ENCODE measurements at places on chromosomes 13 and 19.
A peak's percentile ranks its signal among the peaks of the same experiment; 100 is the strongest.

GRCh38 chr13:36872621-36873020, 47.4 kb downstream of the SMAD9 start:
- DNase-seq: no peak

DNA sequence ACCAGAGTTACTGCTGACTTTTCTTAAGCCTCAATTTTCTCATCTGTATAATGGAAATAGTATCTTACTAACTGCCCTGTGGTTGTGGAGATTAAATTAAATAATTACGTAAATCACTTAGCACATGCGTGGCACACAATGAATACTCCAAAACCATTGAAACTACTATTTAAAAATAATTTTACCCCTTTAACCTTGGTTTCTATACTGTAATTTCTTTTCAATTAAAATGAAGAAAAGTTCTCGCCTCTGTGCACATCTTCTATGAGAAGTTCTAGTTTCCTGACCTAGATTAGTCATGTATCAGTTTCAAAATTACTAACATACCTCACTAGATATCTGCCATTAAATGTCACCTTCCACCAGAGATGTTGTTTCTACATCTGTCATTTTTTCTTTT, 5.7 kb downstream of the SLITRK1 start:
- no peak for DNase-seq

DNA sequence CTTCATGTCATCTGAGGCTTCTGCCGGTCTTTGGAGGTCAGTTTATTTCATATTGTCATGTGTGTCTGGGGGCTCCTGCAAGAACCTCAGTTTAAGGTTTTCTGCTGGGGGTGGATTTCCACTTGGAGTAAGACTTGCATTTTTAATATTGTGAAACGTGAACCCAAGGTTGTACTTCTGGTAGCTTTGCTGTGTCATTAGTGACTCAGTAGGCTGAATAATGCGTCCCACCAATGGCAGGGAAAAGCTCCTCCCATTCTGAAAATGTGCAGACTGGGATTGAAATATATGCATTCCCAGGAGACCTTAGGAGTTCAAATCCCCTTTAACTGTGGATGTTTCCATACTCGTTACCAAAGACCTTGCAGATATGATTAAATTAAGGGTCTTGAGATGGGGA, 46.2 kb downstream of the ING1 start:
- DNase-seq: no peak

- DNase-seq: peak; percentile 31
Measured at GRCh38 chr13:109096101-109096500, 466.7 kb downstream of the MYO16 start.

GRCh38 chr19:30023330-30023729, 81.3 kb downstream of the URI1 start:
- DNase-seq: no peak

- no peak for DNase-seq
Measured at GRCh38 chr19:292281-292884, 1.2 kb upstream of the PLPP2 start.

DNA sequence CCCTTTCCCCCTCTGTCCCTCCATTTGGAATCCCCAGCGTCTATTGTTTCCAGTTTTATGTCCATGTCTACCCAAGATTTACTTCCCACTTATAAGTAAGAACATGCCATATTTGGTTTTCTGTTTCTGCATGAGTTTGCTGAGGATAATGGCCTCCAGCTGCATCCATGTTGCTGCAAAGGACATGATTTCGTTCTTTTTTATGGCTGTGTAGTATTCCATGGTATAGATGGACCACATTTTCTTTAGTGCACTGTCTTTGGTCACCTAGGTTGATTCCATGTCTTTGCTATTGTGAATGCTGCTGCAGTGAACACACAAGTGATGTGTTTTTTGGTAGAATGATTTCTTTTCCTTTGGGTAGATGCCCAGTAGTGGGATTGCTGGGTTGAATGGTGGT, 3.8 kb downstream of the ZNF555 start:
- no peak for DNase-seq

GRCh38 chr13:54033323-54033861, 1004.8 kb downstream of the OLFM4 start:
- DNase-seq: peak; percentile 19

DNA sequence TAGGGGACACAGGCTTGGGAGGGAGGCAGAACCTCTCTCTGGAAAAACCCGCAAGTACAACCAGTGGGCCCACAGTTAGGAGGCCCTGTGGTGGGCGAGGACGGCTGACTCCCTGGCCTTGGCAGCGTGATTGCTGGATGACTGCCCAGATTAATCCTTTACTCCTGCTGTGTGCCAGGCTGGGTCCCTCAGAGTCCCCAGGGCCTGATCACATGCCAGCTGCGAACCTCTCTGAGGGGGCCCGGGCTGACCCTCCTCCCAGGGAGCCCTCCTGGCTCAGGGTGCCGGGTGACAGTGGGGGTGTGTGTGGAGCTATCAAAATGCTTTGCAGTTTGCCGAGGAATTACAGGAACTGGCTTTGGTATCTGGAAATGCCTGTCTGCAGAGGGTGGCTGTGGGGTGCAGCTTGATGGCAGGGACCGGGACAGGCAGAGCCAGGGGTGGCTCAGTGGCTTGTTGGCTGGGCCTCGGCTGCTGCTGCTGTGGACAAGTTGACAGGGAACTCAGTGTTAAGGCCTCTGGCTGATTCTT, 48.9 kb downstream of the DNM2 start:
- no peak for DNase-seq

DNA sequence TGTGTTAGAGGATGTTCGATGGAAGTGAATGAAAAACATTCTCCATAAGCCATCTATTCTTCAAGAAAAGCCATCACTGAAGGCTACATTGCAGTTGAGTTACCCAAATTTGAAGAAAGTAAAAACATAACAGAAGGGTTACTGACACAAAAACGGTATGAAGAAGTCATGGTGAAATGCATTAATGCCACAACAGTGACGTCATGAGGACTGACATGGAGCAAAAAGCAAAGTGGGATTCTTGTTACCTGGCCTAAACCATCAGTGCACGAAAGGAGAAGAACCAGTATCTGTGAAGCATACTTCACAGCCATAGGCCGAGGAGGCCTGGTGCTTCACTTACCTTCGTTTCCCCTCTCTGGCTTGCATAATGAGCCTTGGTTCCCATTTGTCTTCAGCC, 58.7 kb downstream of the LRRC63 start:
- no peak for DNase-seq

- peak; percentile 83 for DNase-seq
Measured at GRCh38 chr19:1057176-1057855, 9.7 kb upstream of the ARHGAP45 start.

GRCh38 chr19:19446655-19447437, 41.4 kb downstream of the GATAD2A start:
- DNase-seq: peak; percentile 57

DNA sequence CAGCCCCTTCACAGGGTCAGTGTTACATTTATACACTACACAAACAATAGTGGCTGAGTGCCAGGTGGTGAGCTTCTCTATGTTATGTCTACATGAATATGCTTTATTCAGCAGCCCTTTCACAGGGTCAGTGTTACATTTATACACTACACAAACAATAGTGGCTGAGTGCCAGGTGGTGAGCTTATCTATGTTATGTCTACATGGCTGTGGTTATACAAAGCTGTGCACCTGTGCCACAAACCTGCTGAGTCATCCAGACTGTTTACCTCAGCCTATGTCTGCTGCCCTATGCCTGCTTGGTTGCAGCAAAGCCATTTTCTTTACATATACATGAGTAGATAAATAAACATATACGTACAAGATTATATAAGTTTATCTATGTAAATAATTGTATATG, 76.5 kb downstream of the ZNF726 start:
- DNase-seq: peak; percentile 1

DNA sequence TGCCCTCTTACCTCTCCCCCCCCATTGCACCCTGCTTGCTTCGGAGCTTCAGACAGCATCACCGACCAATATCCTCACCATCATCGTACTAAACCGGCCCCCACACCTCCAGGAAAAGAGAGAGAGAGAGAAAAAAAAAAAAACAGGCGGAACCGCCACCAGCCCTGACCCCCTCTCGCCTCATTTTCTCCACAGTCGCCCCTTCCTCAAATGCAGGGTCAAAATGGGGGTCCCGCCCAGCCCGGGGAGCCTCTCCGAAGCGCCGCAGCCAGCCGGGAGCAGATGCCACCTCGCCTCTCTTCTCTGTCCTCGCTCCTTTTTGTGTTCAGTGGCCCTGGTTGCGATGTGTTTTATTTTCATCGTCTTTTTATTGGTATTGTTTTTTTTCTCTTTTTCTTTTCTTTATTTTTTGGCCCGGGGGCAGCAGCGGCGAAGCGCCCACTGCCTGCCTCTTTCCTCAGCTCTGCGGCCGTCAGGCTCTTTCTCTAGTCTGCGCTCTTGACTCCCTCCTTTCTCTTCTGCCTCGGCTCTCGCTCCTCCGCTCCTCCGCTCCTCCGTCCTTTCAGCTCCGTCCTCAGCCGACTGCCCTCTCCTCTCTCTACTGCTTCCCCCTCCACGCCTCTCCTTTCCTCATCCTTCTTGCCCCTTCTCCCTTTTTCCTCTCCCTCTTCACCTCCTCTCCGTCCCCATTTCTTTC, 41.4 kb downstream of the DEDD2 start:
- peak; percentile 36 for DNase-seq

DNA sequence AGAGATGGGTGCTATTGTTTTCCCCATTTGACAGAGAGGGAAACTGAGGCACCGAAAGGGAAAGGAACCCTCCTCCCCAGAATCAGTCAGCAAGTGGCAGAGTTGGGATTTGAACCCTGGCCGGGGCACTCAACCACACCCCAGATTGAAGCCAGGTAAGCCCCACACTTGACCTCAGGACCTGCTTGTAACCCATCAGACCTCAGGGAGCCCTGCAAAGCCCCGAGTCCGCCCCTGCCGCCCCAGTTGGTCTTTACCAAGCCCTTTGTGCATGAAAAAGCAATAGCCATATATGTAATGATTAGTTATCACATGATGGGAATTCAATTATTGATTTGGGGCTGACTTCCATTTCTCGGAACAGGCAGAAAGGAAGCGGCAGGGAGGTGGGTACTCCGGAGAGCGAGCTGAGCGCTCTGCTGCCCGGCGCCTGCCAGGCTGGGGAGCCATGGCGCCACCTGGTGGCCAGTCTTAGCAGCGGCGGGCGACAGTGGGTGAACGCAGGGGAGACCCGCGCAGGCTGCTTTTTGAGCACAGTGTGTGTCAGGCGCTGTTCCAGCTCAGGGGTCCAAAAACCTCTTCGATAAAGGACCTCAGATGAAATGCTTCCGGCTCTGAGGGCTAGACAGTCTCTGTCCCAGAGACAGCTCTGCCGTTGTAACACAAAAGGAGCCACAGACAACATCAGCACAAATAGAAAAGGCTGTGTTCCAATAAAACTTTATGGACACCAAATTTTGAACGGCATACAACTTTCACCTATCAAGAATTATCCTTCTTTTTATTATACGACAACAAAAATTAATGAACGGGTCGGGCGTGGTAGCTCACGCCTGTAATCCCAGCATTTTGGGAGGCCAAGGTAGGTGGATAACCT, 82.9 kb upstream of the CACNA1A start:
- peak; percentile 66 for DNase-seq

DNA sequence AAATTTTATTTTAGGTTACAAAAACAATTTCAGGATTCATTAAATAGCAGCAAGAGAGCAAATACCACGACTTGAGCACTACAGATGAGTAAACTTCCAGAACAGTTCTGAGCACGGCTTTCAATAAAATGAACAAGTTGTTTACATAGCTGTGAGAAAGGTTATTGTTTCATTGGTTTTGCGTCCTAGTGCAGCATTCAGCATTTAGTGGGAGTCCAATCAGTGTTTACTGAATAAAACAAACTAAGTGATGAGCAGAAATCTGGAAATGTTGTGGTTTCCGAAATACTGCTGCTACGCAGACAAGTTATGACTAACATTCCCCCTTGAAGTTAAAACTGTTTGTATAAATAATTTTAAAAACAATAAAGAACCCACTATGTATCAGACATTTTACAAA, 251.5 kb upstream of the STARD13 start:
- no peak for DNase-seq

GRCh38 chr13:20136781-20137703, 23.8 kb downstream of the GJA3 start:
- peak; percentile 48 for DNase-seq

- DNase-seq: no peak
Measured at GRCh38 chr13:97583907-97584497, 150.0 kb downstream of the RAP2A start.

DNA sequence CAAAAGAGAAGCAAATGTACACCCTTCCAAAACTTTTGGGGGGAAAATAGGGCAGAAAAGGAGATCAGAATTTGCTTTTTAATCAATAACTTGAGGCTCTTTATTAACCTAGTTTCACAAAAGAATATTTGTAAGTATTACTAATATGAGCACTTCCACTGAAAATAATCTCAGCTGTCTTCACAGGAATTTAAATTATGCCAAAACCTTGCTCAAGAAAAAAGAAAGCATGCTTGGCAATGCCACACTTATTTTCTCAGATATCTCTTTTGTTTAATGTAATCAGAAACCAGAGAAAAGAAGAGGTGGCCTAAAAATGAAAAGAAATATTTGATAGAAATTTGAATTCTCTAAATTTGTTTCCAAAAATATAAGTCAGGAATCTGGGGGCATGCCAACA, 234.9 kb upstream of the GPC6 start:
- DNase-seq: no peak

DNA sequence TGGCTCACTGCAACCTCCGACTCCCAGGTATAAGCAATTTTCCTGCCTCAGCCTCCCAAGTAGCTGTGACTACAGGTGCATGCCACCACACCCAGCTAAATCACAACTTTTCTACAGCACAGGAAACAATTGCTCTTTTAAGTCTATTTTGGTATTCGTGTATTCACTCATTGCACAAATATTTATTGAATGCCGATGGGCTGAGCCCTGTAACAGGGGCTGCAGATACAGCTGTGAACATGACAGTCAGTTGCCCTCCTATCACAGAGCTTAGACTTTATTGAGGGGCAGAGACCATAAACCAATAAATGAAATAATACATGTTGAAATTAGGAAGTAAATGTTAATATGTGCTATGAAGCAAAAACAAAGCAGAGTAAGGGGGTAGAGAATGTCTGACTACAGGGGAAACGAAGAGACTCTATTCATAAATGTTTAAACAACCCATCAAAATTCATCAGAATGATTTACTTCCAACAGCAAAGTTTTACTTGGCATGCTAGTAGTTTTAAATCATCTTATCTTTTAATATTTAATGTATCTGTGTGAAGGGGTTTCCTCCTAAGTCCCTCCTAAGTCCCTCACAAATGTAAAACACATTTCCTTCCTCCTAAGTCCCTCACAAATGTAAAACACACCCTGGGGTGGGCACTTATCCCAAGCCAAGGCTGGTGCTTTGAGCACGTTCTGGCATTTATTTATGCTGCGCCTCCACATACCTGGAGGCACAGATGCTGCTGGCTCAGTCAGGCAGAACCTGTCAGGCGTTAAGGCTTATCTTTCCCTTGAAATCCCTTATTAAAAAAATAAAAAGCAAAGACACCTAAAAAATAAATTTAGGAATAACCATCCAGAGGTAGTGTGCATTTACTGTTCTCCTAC, 140.8 kb downstream of the MIPEP start:
- no peak for DNase-seq

GRCh38 chr13:103634066-103634465, 567.8 kb upstream of the SLC10A2 start:
- no peak for DNase-seq

DNA sequence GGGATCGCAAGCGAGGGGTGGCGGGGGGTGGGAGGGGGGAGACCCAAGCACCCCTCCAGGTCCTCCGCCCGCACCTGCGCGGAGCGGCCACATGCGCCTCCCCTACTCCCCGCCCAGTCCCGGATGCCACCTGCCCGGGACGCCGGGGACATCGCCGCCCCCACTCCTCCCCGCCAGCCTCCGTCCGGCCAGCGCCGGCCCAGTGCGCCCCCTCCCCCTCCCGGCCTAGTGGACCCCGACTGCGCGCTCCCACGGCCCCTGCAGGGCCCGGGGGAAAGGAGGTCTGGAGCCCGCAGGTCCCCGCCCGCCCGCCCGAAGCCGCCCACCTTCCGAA, 263 bp downstream of the RHPN2 start:
- no peak for DNase-seq

- DNase-seq: no peak
Measured at GRCh38 chr19:29983568-29983967, 41.5 kb downstream of the URI1 start.
